ENCODE measurements at places on chromosomes 2 and 18.

GRCh38 chr18:35024965-35025364, 16.2 kb upstream of the MAPRE2 start:
- H3K27ac ChIP-seq, result no peak overlapping the region
- H3K4me3 ChIP-seq, result no peak overlapping the region
- no peaks in the 10 kb centered on the region for H3K4me1 ChIP-seq
- no peak for DNase-seq
- H3K36me3 ChIP-seq, result no peaks in the 10 kb centered on the region

- H3K36me3 ChIP-seq, result no peaks in the 10 kb centered on the region
- no peak overlapping the region for H3K4me3 ChIP-seq
- no peaks in the 10 kb centered on the region for H3K27me3 ChIP-seq
- H3K27ac ChIP-seq, result no peak overlapping the region
- DNase-seq, result no peak
- no peaks in the 10 kb centered on the region for H3K4me1 ChIP-seq
Measured at GRCh38 chr2:156181208-156181607, 151.3 kb downstream of the NR4A2 start.

GRCh38 chr2:39283561-39283960, 39.8 kb upstream of the CDKL4 start:
- H3K4me3 ChIP-seq, result no peak overlapping the region
- no peaks in the 10 kb centered on the region for H3K4me1 ChIP-seq
- H3K27me3 ChIP-seq, result no peaks in the 10 kb centered on the region
- no peak for DNase-seq

GRCh38 chr2:144382849-144383248, 137.1 kb downstream of the ZEB2 start:
- no peak overlapping the region for H3K4me3 ChIP-seq
- DNase-seq, result no peak
- no peak overlapping the region for H3K27ac ChIP-seq
- peaks cover 2% of the 10 kb centered on the region for H3K4me1 ChIP-seq
- H3K36me3 ChIP-seq, result no peaks in the 10 kb centered on the region
- no peaks in the 10 kb centered on the region for H3K27me3 ChIP-seq

DNA sequence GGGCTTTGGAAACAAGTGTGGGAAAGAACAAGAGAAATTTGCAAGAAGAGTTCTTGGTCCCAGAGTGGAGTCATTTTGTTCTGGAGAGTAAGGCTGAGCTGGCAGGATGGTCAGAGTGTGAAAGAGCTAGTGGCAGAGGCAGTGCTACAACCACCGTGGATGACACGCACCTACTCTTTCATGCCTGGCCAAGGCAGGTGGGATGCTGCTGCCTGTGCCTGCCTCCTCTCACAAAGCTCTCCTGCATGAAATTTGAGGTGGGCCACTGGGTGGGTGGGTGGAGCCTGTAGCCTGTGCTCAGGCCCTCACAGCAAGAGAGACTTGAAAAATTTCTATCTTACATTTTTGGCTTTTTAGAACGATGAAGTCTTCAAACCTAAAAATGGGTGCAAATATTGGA, 9.4 kb upstream of the INO80C start:
- no peak for DNase-seq
- H3K4me3 ChIP-seq, result no peak overlapping the region
- H3K27me3 ChIP-seq, result no peaks in the 10 kb centered on the region
- no peaks in the 10 kb centered on the region for H3K36me3 ChIP-seq

DNA sequence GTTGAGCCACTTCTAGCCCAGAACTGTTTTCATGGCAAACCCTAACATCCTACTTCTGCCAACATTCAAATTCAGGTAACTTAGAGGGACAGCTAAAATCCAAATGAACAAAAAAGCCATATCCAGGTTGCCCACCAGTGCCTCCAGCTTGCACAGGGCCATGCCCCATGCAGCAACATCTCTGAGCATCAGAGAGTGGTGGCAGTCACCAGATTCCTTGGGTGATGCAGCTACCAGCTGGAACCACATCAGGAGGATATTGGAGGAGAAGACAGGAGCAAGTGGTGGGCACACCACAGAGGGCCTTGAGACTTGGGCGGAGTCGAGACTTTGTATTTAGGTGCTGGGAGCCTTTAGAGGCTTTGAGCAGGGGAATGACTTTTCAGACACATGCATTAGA, 50.5 kb downstream of the SDC1 start:
- H3K36me3 ChIP-seq, result no peaks in the 10 kb centered on the region
- no peak overlapping the region for H3K4me3 ChIP-seq
- H3K27ac ChIP-seq, result no peak overlapping the region
- H3K4me1 ChIP-seq, result no peaks in the 10 kb centered on the region
- H3K27me3 ChIP-seq, result no peaks in the 10 kb centered on the region
- DNase-seq, result no peak

- H3K36me3 ChIP-seq, result no peaks in the 10 kb centered on the region
- no peaks in the 10 kb centered on the region for H3K4me1 ChIP-seq
- H3K27ac ChIP-seq, result no peak overlapping the region
- DNase-seq, result no peak
- no peak overlapping the region for H3K4me3 ChIP-seq
Measured at GRCh38 chr2:79389481-79389880, 123.4 kb upstream of the CTNNA2 start.

DNA sequence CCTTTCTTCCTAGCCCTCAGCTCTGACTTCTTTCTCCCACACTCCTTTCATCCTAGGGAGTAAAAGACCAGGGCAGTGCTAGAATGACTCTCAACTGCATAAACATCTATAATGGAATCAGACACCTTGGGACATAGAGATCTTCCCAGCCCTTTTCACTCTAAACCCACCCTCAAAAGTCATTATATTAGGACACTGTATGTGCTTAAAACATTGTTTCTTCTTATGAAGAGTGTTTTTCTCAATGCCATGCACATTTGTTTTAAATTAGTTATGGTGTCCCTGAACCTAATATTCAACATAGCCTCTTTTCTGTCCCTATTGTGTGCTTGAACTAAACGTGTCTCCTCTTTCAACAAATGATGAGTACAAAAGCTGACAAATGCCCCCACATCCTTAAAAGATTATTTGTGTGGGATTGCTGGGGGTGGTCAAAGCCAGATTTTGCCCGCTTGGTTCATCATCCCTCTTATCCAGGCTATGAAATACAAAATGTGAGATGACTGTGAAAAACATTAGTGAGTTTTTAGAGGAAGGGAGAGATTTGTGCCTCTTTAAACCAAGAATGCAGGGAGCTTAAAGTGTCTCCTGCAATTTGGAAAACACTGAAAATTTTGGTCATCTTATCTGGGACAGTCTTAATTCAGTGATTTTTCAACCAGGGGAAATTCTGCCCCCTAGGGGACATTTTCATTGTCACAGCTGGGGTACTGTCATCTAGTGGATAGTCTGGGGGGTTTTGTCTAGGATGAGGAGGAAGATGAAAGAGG, 29.0 kb downstream of the SERPINB5 start:
- no peak overlapping the region for H3K4me3 ChIP-seq
- H3K4me1 ChIP-seq, result no peaks in the 10 kb centered on the region
- DNase-seq, result no peak
- no peaks in the 10 kb centered on the region for H3K36me3 ChIP-seq
- no peak overlapping the region for H3K27ac ChIP-seq

DNA sequence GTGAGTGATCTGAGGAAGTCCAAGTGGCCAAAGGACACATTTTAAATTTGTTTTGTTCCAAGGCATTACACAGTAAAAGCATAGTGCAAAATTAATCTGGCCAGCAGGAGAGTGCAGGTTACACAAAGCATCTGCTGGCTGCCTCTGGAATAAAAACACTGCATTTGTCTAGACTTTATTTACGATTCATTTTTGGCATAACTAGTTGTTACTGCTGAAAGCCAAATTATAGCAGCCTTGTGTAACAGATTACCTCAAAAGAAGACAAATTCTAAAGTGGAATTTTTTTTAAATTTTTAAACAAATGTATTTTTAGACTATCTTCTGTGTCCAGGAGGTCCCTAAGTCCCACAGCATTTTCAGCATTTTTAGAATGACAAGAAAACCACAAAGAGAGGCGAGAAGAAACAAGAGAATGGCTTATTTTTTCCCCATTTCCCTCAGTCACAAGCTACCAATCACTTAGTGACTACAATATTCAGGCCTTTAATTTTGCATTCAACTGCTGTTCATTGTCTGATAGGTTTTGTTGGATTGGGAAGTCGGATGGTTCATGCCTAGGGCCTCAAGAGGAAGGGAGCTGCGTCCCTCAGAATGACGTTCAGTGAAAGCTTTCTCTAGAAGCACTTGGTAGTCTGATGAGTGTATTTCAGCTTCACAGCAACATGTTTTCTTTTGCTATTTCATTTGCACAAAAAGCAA, 46.0 kb downstream of the TMEFF2 start:
- DNase-seq, result no peak
- H3K4me3 ChIP-seq, result no peak overlapping the region
- H3K36me3 ChIP-seq, result no peaks in the 10 kb centered on the region
- no peaks in the 10 kb centered on the region for H3K4me1 ChIP-seq
- H3K27ac ChIP-seq, result no peak overlapping the region
- no peaks in the 10 kb centered on the region for H3K27me3 ChIP-seq

GRCh38 chr2:150374492-150374891, 113.0 kb downstream of the RND3 start:
- H3K4me3 ChIP-seq, result no peak overlapping the region
- no peaks in the 10 kb centered on the region for H3K27me3 ChIP-seq
- DNase-seq, result no peak

DNA sequence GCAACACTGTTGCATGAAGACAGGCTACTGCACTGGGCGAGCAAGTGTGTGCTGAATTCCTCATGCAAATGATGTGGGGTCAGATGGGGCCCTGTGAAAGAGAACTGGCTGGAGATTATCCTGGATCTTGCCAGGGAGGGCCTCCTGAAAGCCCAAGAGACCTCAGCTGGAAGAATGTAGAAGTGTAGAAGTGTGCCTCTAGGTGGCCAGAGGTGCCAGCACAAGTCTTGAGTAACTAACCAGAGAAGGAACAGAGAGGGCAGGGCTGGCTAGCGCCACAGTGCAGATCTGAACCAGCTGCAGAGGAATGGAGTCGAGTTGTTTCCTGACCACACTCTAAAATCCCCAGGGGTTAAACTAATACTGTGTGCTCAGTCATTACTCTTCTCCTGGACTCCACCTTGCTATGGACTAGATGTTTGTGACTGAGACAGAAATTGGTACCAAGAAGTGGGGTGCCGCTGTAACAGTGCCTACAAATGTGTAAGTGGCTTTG, 399.3 kb downstream of the LRATD1 start:
- H3K4me3 ChIP-seq, result no peak overlapping the region
- DNase-seq, result no peak
- H3K27ac ChIP-seq, result no peak overlapping the region
- no peaks in the 10 kb centered on the region for H3K4me1 ChIP-seq
- no peaks in the 10 kb centered on the region for H3K36me3 ChIP-seq
- H3K27me3 ChIP-seq, result no peaks in the 10 kb centered on the region

GRCh38 chr2:131056932-131057287, 36.4 kb downstream of the FAM168B start:
- H3K27me3 ChIP-seq, result no peaks in the 10 kb centered on the region
- no peaks in the 10 kb centered on the region for H3K4me1 ChIP-seq
- no peak for DNase-seq
- H3K4me3 ChIP-seq, result no peak overlapping the region
- peaks cover 63% of the 10 kb centered on the region for H3K36me3 ChIP-seq

DNA sequence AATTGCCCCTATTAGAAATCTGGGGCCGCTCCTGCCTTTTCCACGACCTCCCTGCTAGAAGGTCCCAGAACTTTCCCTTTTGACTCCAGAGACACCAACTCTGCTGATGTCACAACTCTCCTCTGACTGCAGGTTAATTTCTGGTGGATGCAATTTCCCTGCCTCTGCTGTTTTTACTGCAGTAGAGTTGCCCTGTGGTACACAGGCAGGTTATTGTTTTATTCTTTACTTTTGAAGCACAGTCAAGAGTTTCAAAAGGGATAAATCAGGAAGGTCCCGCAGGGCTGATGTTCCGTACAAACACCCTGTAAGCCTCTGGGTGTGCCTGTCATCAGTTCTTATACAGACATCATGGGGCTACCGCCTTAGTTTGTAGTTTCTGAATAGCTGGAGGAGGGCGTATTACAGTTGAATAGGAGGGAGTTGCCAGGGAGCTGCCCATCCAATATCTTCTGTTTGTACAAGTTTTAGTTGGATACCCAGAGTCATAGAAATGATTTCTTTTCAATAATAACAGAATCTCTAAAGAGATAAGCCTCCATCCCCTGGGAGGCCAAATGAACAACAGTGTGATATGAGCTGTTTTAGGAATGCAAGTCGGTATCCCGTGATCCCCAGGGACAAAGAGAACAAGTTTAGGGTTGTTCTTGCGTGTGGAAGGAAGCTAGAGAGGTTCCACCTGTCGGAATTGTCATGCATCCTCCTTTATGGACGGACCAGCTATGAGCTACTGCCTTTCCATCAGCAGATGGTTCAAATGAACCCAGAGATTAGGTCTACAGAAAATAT, 108.4 kb upstream of the COPS8 start:
- no peak overlapping the region for H3K4me3 ChIP-seq
- no peak for DNase-seq
- H3K27me3 ChIP-seq, result no peaks in the 10 kb centered on the region
- H3K4me1 ChIP-seq, result no peaks in the 10 kb centered on the region
- H3K36me3 ChIP-seq, result no peaks in the 10 kb centered on the region
- no peak overlapping the region for H3K27ac ChIP-seq

DNA sequence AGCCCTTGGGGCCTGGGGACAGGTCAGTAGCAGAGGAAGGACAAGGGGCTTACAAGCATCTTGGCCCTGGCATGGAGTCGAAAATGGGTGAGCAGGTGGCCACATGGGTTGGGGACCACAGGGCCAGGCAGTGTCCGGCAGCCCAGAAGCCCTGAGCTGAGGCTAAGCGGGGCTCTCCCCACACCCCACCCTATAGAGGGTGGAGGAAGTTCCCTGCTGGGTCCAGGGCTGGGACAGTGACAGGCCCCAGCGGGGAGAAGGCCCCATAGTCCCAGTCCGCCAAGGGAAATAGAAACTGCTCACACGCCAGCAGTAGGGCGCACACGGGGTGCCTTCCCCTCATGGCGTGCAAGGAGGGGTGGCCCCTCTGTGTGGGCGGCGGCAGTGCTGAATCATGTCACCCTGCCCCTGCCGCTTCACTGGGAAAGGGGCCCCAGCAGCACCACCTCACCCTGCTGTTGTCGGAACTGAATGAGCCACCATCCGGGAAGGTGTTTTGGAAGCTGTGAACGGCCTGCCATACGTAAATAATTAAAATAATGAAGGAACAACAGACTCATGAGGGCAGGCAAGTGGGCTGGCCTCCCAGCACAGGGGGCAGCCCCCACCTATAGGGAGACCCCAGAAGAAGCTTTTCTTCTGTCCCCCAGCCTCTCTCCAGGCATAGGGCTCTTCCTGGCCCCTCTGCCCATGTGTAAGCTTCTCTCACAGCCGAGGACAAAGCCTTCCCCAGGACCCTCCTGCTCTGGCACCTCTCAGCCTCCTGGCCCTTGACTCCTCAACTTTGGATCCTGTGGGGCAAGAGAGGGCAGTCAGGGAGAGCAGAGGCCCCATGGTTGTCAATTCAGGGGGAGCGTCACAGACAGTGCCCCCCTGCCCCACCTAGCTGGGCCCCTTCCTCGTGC, 12.7 kb upstream of the DUSP2 start:
- no peak overlapping the region for H3K27ac ChIP-seq
- peak overlapping the region; percentile 7 for H3K4me3 ChIP-seq
- H3K4me1 ChIP-seq, result peaks cover 28% of the 10 kb centered on the region

- DNase-seq, result no peak
- H3K27me3 ChIP-seq, result no peaks in the 10 kb centered on the region
- no peak overlapping the region for H3K4me3 ChIP-seq
- H3K36me3 ChIP-seq, result no peaks in the 10 kb centered on the region
- no peaks in the 10 kb centered on the region for H3K4me1 ChIP-seq
- H3K27ac ChIP-seq, result no peak overlapping the region
Measured at GRCh38 chr2:141848191-141848590, 282.6 kb downstream of the LRP1B start.

GRCh38 chr2:158599609-158600008, 142.9 kb downstream of the PKP4 start:
- no peak for DNase-seq
- no peak overlapping the region for H3K4me3 ChIP-seq
- no peak overlapping the region for H3K27ac ChIP-seq
- no peaks in the 10 kb centered on the region for H3K36me3 ChIP-seq

Data from effector memory CD4-positive, alpha-beta T cell (primary cell).